ENCODE measurements at places on chromosomes 12 and 14.

GRCh38 chr14:24361326-24361725 is 6.7 kb upstream of the NFATC4 start:
- no peak for DNase-seq

DNA sequence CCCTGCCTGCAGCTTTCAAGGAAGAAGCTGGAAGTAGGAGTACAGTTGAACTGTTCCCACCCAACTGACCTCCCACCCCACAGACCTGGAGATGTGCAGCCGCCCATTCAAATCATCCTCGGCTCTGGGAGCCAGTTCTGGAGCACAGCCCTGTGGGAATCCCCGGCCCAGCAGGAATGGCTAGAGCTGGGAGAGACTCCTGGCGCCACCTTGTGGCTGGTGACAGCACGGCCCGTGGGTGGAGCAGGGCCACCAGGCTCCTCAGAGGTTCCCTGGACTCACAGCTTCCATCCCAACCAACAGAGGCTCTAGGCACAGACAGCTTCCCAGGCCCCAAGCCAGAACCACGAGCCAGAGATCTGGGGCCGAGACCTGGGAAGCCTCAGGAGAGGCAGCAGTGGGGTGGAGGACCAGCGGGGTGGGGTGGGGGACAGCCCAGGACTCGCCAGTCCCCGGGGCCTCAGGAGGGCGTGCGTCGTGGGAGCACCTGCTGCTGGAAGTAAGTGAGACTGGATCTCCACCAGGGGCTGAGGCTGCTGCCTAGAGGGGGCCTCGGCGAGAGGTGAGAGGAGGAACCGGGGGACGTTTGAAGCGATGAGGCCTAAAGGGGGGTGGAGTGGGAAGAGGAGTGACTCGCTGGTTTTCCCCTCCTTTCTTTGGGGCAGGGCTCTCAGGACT is 43.4 kb downstream of the RNF34 start:
- peak; percentile 75 for DNase-seq

DNA sequence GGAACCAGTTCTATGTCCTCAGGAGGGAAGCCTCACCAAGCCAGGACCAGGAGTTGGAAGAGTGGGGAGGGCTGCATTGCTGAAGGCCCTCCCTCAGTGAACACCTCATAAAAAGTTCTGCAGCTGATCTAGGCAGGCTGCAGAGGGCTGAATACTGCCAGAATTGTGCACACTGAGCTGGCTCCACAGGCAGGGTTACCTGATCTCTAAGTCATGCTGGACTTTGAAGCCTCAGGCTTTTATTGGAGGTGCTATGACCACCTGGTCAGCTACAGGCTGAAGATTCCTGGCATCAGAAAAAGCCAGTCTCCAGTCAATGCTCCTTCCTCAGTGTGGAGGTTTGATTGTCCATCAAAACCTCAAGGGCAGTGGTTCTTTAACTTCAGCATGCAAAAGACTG is 39.7 kb downstream of the FOS start:
- DNase-seq: no peak

GRCh38 chr12:27967551-27968054 is 4.9 kb downstream of the PTHLH start:
- DNase-seq: no peak

- DNase-seq: no peak
Observed at GRCh38 chr12:96986883-96987523, 79.9 kb downstream of the NEDD1 start.

GRCh38 chr12:14884458-14884878 is 1.2 kb downstream of the MGP start:
- DNase-seq: peak; percentile 67

- no peak for DNase-seq
Observed at GRCh38 chr14:79587875-79588274, 623.4 kb downstream of the DIO2 start.

GRCh38 chr14:99077076-99077843 is 194.7 kb downstream of the BCL11B start:
- DNase-seq: no peak

GRCh38 chr14:78631551-78631950 is 461.4 kb downstream of the NRXN3 start:
- DNase-seq: no peak

- DNase-seq: no peak
Observed at GRCh38 chr12:62673028-62673815, 206.6 kb downstream of the MON2 start.

- peak; percentile 79 for DNase-seq
Observed at GRCh38 chr14:102949801-102950451, 27.5 kb downstream of the AMN start.

GRCh38 chr12:52949413-52950331 is 754 bp downstream of the KRT18 start:
- peak; percentile 93 for DNase-seq

DNA sequence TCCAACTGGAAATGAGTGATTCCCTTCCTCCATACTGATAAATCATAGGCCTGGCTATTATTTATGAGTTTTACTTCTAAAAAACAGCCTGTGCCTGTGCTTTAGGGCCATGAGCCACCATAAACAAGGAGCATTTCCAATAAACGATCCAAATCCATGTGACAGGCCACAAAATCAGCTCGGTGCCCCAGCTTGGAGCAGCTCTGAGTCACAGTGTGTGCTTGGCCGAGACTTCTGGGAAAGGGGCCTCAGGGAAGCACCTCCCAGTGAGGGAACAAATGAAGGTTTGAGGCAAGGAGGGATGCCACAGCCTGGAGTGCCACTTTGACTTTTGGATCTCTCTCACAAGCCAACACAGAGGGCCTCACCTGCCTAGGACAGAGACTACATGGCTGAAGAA is 190.4 kb downstream of the NTF3 start:
- DNase-seq: peak; percentile 38

DNA sequence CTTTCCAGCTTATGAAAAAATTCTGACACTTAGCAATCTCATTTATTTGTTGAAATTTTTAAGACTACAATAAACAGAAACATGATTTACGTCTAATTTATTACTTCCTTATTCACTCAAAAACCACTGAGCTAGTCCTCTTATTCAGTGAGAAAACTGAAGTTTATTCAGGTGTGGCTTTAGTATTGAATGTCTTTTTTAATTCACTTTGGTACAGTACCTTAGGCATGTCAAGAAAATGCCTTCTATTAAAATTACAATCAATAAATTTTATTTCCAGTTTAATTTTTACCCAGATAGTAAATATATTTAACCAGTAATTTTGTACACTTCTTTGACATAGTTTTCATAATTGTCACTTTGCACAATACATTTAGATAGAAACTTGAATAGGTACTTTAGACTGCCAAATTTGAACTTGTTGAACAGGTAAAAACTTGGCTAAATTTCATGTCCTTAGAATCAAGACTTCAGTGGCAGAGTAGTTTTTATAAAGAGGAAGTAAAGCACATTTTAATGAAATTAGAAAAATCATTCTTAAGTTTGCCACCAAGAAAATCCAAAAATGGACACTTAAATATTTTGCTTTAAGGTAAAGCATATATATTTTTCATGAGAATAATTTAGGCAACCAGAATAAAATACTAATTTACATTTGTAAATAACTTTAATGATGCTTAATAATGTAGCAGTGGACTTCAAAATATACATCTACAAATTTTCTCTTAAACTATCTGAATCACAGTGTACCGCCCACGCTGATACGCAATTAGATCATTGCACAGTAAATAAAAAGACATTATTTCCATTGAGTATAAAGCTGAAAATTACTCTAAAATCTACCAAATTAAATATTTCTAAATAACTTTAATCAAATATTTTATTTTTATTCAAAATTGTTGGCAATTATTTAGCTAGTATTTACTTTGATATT is 159.1 kb downstream of the RASSF9 start:
- no peak for DNase-seq

DNA sequence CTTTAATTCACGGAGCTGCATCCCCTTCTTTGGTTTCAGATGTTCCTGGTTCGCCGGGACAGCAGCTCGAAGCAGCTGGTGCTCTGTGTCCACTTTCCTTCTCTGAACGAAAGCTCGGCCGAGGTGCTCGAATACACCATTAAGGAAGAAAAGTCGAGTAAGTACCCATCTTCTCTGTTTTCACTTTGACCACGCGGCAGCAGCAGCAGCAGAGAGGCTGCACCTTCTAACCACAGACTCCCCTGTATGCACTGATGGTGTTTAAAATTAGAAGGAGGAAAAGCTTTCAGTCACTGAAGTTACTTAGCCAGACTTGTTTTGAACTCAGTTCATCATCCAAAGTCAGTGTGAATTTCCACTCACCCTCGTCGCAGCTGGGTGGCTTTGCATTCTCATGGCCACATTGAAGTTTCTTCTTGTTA is 63.8 kb downstream of the RIN3 start:
- DNase-seq: no peak

DNA sequence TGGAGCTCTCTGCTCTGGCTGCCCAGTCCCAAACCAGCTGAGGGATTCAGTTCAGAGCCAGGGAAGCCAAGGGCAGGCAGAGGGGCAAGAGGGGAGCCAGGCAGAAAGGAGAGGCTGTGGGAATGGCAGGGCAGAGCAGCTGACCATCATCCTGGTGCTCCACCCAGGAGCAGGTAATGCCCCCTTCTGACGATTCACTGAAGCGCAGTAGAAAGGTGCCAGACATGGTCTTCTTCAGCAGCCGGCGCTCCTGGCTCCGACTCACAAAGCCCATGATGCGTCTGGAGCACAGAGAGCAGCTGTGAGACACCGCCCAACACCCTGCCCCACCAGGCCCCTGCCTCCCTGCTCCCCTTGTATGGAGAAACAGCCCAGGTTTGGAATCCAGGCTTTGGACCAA is 8.0 kb downstream of the IL23A start:
- DNase-seq: peak; percentile 14

- no peak for DNase-seq
Observed at GRCh38 chr14:64763801-64764621, 59.8 kb downstream of the PLEKHG3 start.

DNA sequence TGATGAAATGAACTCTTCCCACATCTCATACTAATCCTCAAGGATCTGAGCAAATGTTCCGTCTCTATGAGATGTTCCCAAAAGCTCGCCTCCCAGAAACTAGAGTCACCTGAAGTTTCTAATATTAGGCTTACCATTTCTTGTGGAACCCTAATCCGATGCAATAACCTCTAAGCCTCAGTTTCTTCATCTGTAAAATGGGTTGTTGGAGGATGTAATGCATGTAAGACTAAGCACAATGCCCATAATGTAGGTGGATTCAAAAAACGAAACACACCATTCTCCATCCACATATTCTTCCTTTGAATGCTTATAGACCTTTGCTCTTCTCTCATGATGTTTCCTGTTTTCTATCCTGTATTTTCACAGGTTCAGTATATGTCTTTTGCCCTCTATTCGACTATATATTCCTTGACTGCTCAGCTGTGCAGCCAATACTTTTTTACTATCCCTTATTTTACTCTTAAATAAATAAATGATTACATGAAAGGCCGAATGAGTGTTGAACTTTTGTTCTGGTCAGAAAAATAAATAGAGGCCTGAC is 307.3 kb upstream of the G2E3 start:
- DNase-seq: no peak

DNA sequence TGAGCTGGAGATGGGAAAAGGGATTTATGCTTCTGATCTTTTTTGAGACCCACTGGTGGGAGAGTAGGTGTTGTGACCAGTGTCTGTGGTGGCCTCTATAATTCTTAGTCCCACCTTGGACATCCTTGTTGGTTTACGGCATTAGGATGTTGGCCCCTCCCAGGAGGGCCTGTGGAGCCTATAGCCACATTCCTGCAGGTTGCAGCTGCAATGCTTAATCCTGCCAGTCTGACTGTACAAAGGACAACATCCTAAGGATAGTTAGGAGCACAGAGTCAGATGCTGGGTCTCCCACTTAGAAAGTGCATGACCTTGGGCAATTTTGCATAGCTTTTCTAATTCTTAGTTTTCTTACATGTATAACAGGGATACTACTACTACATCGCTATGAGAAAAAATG is 150.9 kb upstream of the SLC38A2 start:
- no peak for DNase-seq

DNA sequence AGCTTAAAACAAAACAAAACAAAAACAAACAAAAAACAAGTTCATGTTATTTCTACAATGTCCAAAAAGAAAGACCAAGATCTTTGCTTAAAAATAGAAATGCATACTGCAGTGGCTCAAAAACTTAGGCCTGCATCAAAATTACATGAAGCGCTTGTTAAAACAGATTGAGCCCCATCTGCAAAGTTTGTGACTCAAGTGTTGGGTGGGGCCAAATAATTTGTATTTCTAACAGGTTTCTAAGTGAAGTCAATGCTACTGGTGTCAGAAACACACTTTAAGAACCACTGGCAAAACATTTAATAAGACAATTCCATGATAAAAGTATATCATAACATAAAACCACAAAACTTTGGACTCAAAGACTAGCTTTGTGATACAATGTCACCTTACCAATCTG is 105.6 kb downstream of the PAWR start:
- DNase-seq: no peak

DNA sequence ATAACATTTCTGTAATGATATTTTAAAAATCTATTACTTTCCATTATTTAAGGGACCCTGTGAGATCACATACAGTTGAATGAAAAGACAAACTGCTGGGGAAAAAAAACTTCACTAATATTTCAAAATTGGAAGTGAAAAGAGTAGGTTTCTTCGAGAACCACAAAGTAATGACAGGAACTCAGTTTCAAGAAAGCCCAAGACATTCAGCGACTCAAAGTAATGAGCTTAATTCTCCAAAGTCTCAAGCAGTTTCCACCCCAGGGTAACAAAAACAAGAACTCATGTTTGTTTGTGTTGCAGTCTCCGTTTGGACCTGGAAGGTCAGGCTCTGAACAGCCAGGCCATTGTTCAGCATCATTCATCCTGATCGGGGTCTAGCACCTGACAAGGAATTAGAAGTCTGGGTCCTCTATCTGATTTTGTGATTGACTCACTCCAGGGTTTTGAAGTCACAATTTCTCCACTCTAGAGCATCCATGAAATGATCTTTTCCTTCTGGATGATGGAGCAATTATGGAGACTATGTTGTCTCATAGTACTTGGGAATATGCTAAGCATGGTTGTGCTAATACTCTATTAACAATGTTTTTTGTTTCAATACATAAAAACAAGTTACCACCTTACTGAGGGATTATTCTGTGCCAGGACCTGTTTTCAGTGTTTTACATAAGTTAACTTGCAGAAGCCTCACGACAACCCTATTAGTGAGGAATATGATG is 126.9 kb downstream of the SLC25A21 start:
- DNase-seq: no peak

- DNase-seq: no peak
Observed at GRCh38 chr12:114500131-114500530, 94.2 kb upstream of the TBX5 start.

GRCh38 chr12:102833687-102834441 is 83.2 kb downstream of the PAH start:
- peak; percentile 14 for DNase-seq

DNA sequence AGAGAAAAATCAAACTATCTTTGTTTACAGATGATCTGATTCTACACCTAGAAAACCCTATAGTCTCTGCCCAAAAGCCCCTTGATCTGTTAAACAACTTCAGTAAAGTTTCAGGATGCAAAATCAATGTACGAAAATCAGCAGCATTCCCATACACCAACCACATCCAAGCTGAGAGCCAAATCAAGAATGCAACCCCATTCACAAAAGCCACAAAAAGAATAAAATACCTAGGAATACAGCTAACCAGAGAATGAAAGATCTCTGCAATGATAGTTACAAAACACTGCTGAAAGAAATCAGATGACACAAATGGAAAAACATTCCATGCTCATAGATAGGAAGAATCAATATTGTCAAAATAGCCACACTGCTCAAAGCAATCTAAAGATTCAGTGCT is 265.7 kb downstream of the AEBP2 start:
- DNase-seq: no peak

- no peak for DNase-seq
Observed at GRCh38 chr14:59337141-59337611, 128.0 kb downstream of the GPR135 start.

All from MG63 (cell line).